ENCODE measurements at places on chromosomes 6 and 20. TPM values are rescaled to one million over a fixed set of nuclear protein-coding genes. Genes with fewer than 3 reads are reported as not detected.

F13A1 gene
- 2.0 TPM for total RNA-seq

NKAPL gene
- 0.52 TPM for total RNA-seq

TSHZ2 gene
- total RNA-seq: 7.7 TPM

MAP7 gene
- total RNA-seq: 0.63 TPM

SLC24A3 gene
- not detected for total RNA-seq

MATN4 gene
- not detected for total RNA-seq

CFB gene
- total RNA-seq: not detected

KIF16B gene
- 12.4 TPM for total RNA-seq

NOX3 gene
- not detected for total RNA-seq

CTAGE9 gene
- total RNA-seq: not detected

VSX1 gene
- not detected for total RNA-seq

GPLD1 gene
- total RNA-seq: 6.2 TPM

DNA sequence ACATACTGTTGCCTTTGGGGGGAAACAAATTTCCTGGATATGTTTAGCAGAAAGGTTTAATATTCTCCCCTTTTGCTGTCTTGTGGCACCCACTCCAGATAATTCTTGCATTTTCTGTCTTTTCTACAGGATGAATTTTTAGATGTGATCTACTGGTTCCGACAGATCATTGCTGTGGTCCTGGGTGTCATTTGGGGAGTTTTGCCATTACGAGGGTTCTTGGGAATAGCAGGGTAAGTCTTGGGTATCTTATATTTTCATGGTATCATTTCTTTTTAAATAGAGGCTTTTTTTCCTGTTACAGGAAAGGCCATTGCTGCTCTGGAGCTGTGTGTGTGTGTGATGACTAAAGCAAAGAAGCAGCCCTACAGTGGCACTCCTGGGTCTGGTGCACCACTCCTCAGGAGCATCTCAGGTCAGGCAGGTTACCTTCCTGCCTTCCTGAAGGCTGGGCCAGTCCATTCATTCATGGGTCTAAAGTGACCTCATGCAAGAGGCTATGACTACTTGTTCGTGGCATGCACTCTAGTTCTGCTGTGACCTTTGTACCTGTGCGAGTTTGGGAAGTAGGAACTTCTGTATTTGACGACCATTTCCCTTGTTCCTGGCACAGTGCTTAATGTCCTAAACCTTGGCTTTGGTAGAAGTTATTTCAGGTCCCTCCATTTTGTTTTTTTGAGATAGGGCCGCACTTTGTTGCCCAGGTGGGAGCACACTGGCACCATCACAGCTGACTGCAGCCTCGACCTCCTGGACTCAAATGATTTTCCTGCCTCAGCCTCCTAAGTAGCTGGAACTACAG is 2.2 kb downstream of the RAB5IF start:
- no peaks in the 10 kb centered on the region for H3K27me3 ChIP-seq
- H3K4me1 ChIP-seq: peaks cover 19% of the 10 kb centered on the region
- no peak overlapping the region for H3K27ac ChIP-seq
- H3K4me3 ChIP-seq: no peak overlapping the region

DNA sequence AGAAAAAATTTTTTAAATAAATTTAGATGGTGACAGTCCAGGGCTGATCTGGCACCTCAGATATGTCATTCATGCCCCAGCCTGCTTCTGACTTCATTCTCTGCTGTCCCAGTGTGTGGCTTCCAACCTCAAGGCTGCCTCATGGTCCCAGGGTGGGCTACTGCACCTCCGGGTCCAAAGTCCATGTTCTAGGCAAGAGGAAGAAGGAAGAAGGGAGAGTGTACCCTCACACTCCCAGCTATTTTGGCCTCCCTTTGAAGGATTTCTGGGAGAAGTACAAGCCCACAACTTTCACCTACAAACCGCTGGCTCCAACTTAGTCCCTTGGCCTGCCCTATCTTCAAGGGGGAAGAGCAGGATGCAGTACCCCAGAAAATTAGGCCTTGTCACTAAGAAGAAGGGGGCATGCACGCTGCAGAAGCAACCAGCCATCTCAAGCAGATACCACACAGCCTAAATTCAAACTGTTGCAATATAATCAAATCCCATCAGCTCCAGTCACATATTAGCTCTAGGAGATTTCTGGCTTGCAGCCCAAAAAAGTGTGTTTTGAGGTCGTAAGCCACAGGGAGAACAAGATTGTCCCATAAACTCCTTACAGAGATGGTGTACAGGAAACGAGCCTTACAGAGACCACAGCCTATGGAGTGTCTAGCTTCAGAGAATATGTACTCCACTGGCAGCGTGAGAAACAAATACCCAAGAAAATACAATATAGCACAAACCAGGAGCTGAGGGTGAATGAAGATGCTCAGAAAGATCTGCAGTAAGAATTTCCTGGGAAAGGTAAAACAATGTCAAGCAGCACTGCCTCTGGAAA is 906 bp upstream of the BTN3A2 start:
- H3K27me3 ChIP-seq: no peaks in the 10 kb centered on the region
- peak; percentile 61 for DNase-seq
- H3K27ac ChIP-seq: peak overlapping the region; percentile 90
- peaks cover 35% of the 10 kb centered on the region for H3K4me1 ChIP-seq

GRCh38 chr20:40991181-40991889 is 37.3 kb upstream of the TOP1 start:
- peak; percentile 94 for DNase-seq
- no peaks in the 10 kb centered on the region for H3K27me3 ChIP-seq
- no peaks in the 10 kb centered on the region for H3K36me3 ChIP-seq

GRCh38 chr6:89194559-89194958 is 22.6 kb downstream of the GABRR1 start:
- H3K4me3 ChIP-seq: no peak overlapping the region
- H3K4me1 ChIP-seq: no peaks in the 10 kb centered on the region
- H3K36me3 ChIP-seq: no peaks in the 10 kb centered on the region
- no peak overlapping the region for H3K27ac ChIP-seq
- no peaks in the 10 kb centered on the region for H3K27me3 ChIP-seq

DNA sequence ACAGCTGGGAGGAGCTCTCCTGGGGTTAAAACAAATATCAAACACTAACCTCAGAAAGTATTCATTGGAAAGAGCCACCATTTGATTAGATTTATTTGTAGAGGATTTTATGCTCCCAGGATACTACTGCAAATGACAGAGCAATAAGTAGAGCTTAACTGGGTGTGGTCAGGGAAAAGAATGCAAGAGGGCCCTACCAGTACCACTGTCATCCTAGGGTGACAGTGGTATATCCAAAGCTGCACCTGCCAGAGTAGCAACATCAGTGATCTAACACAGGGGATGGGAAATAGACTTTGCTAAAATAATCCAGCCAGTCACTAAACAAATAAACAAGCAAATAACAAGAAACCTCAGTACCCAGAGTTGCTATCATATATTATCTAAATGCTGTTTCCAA is 29.7 kb downstream of the ERGIC3 start:
- H3K27ac ChIP-seq: no peak overlapping the region
- no peaks in the 10 kb centered on the region for H3K36me3 ChIP-seq
- H3K4me3 ChIP-seq: no peak overlapping the region
- H3K4me1 ChIP-seq: no peaks in the 10 kb centered on the region
- H3K27me3 ChIP-seq: peaks cover 2% of the 10 kb centered on the region
- DNase-seq: no peak

DNA sequence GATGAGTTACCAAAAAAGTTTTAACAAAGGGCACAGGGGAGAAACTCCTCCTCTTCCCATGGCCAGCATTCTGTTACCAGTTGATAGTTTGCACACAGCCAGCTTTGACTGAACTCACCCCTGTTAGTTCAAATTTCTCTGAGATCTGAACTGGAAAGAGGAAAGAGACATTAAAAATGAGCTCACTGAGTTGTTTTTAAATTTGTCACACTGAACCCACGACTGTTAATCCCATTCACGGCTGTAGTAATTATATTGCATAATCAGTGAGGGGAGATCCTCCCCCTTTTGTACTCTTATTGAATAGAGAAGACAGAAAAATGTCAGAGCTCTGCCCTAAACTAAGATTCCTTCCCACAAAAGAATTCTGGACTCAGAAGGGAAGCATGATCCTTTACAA is 17.5 kb upstream of the DSP start:
- no peak overlapping the region for H3K4me3 ChIP-seq
- H3K27me3 ChIP-seq: peaks cover 14% of the 10 kb centered on the region
- no peak for DNase-seq
- H3K4me1 ChIP-seq: no peaks in the 10 kb centered on the region

- H3K36me3 ChIP-seq: no peaks in the 10 kb centered on the region
- H3K4me3 ChIP-seq: no peak overlapping the region
- DNase-seq: no peak
- no peaks in the 10 kb centered on the region for H3K27me3 ChIP-seq
- H3K27ac ChIP-seq: no peak overlapping the region
- no peaks in the 10 kb centered on the region for H3K4me1 ChIP-seq
Observed at GRCh38 chr6:168376120-168376519, 56.5 kb upstream of the DACT2 start.

DNA sequence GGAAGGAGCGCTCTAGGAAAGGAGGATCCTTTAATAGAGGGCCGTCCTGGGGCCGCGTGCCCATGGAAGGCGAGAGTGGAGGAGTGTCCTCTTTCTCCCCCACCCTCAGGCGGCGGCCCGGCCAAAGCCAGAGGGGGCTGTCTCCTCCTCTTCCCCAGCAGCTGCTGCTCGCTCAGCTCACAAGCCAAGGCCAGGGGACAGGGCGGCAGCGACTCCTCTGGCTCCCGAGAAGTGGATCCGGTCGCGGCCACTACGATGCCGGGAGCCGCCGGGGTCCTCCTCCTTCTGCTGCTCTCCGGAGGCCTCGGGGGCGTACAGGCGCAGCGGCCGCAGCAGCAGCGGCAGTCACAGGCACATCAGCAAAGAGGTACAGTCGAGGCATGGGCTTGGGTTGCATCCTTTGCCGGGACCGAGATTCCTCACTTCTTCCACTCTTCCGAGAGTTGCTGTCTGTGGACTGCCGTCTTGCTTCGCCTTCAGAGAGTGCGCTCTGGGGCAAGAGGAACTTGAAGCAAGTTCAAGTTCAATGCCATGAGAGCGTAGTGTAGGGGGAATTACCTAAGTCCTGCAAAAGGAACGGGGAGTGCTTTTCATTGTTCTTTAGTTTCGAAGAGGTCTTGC is at the start of gene LAMA2:
TSS of gene LAMA2 (plus strand) at position 148 of the 621 bp plus-strand sequence. CDS start at position 256, 108 bp downstream.
- no peaks in the 10 kb centered on the region for H3K4me1 ChIP-seq
- no peak for DNase-seq
- no peak within 1 kb of the TSS for H3K4me3 ChIP-seq
- H3K36me3 ChIP-seq: no peaks in the 10 kb centered on the region
- H3K27ac ChIP-seq: no peak within 1 kb of the TSS

DNA sequence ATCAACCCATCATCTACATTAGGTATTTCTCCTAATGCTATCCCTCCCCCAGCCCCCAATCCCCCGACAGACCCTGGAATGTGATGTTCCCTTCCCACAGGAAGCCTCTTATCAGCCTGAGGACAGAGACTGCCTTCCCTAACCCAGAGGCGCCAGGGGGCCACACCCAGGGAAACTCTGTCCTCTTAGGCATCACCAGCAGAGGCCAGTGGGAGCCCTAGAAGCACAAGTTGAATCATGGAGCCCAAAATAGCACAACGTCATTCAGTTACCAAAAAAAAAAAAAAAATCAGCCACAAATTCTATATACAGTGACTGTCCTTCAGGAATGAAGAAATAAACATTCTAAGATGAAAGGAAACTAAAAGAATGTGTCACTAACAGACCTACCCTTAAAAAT is 625.7 kb downstream of the TFAP2A start:
- H3K4me1 ChIP-seq: no peaks in the 10 kb centered on the region
- no peak overlapping the region for H3K4me3 ChIP-seq
- H3K27ac ChIP-seq: no peak overlapping the region
- H3K36me3 ChIP-seq: no peaks in the 10 kb centered on the region
- no peaks in the 10 kb centered on the region for H3K27me3 ChIP-seq

GRCh38 chr6:44301106-44301505 is 12.0 kb downstream of the AARS2 start:
- peaks cover 18% of the 10 kb centered on the region for H3K4me1 ChIP-seq
- no peaks in the 10 kb centered on the region for H3K36me3 ChIP-seq
- H3K27ac ChIP-seq: no peak overlapping the region
- peaks cover 22% of the 10 kb centered on the region for H3K27me3 ChIP-seq
- H3K4me3 ChIP-seq: no peak overlapping the region

GRCh38 chr20:45592574-45593189 is 13.6 kb upstream of the WFDC8 start:
- no peak overlapping the region for H3K27ac ChIP-seq
- no peak overlapping the region for H3K4me3 ChIP-seq
- peaks cover 8% of the 10 kb centered on the region for H3K27me3 ChIP-seq
- DNase-seq: peak; percentile 62
- H3K36me3 ChIP-seq: no peaks in the 10 kb centered on the region
- H3K4me1 ChIP-seq: no peaks in the 10 kb centered on the region

- no peak for DNase-seq
- H3K27me3 ChIP-seq: no peaks in the 10 kb centered on the region
- no peaks in the 10 kb centered on the region for H3K36me3 ChIP-seq
- H3K4me3 ChIP-seq: no peak overlapping the region
Observed at GRCh38 chr20:24773751-24774201, 175.3 kb upstream of the CST7 start.

GRCh38 chr6:10101551-10102252 is 313.2 kb downstream of the TFAP2A start:
- H3K36me3 ChIP-seq: no peaks in the 10 kb centered on the region
- no peak overlapping the region for H3K27ac ChIP-seq
- H3K4me1 ChIP-seq: no peaks in the 10 kb centered on the region
- no peak for DNase-seq
- H3K27me3 ChIP-seq: no peaks in the 10 kb centered on the region

- no peaks in the 10 kb centered on the region for H3K36me3 ChIP-seq
- no peaks in the 10 kb centered on the region for H3K4me1 ChIP-seq
- no peaks in the 10 kb centered on the region for H3K27me3 ChIP-seq
- no peak for DNase-seq
Observed at GRCh38 chr6:98687752-98688151, 146.6 kb upstream of the POU3F2 start.

GRCh38 chr20:2332711-2333110 is 36.9 kb downstream of the TGM3 start:
- H3K27ac ChIP-seq: no peak overlapping the region
- no peak overlapping the region for H3K4me3 ChIP-seq
- no peaks in the 10 kb centered on the region for H3K27me3 ChIP-seq
- no peak for DNase-seq
- H3K36me3 ChIP-seq: no peaks in the 10 kb centered on the region

- H3K36me3 ChIP-seq: no peaks in the 10 kb centered on the region
- no peak overlapping the region for H3K27ac ChIP-seq
- H3K4me1 ChIP-seq: peaks cover 6% of the 10 kb centered on the region
- DNase-seq: no peak
Observed at GRCh38 chr20:3431109-3431508, 23.6 kb upstream of the DNAAF9 start.

All from B cell (primary cell).